Mesendoderm (in vitro differentiated cells): ENCODE measurements at places on chromosomes 16 and 17.
A peak's percentile ranks its signal among the peaks of the same experiment; 100 is the strongest.

- DNase-seq: peak; percentile 43
These were observed 611 bp downstream of the RRAD start for GRCh38 chr16:66924527-66925321.

DNA sequence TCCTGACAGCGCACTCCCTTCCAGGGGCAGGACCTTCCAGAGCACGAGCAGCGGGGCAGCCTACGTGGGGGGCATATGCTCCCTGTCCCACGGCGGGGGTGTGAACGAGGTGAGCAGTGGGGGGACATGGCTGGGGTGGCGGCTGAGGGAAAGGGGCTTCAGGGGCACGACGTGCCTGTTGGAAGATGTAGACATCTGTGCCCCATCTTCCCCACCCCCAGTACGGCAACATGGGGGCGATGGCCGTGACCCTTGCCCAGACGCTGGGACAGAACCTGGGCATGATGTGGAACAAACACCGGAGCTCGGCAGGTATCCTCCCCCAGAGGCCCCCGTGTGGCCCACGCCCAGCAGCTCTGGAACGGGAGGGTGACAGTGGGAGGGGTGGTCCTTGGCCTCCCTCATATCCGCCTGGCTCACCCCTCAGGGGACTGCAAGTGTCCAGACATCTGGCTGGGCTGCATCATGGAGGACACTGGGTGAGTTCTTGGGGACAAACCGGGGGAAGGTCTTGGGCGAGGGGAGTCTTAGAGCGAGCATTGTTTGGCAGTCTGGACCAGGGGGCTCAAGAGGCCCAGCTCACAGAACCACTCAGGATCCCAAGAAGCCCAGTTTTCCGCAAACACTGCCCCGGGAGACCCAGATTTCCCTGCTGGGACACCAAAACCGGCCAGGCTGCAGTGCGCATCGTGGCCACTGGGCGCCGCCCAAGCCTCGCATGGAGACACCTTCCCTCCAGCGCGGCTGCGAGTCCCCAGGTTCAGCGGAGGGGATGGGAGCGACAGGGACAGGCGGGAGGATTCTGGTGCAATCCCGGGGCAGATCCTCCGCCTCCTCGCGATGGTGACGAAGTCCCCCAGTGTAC lies 15.7 kb downstream of the ADAM11 start:
- DNase-seq: peak; percentile 92

DNA sequence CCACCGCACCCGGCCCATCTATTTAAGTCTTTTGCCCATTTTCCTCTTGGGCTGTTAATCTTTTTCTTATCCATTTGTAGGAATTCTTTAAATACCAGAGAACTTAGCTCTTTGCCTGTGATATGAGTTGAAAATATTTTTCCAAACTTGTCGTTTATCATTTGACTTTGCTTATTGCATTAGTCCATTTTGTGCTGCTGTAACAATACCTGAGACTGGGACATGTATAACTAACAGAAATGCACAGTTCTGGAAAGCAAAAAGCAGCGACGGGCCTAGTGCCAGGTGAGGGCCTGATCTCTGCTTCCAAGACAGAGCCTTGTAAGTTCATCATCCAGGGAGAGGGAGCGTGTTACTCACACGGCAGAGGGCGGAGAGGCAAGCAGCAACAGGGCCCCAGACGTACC lies 25.6 kb upstream of the BHLHA9 start:
- DNase-seq: no peak

GRCh38 chr17:74512624-74513091 lies 18.6 kb downstream of the CD300LB start:
- no peak for DNase-seq

GRCh38 chr17:17682293-17682736 lies 1.1 kb downstream of the RAI1 start:
- DNase-seq: no peak
